ENCODE measurements at places on chromosomes 1 and 21.

DNA sequence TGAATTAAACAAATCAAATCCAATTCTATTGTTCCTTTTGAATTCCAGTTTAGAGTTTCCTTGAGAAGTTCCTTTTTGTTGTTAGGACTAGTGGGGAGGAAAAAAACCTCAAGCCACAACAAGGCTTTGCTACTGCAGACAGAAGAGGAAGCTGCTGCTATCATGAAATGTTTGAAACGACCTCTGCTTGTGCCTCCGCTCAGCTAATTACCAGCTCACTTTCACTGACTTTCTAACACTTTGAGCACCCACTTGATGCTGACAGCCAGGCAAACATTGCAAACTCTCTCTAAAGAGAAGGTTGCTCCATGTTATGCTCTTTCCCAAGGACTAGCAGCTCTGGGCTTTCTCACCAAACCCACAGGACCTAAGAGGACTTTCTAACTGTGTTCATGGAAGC, 203.9 kb upstream of the PROX1 start:
- no peak for DNase-seq

DNA sequence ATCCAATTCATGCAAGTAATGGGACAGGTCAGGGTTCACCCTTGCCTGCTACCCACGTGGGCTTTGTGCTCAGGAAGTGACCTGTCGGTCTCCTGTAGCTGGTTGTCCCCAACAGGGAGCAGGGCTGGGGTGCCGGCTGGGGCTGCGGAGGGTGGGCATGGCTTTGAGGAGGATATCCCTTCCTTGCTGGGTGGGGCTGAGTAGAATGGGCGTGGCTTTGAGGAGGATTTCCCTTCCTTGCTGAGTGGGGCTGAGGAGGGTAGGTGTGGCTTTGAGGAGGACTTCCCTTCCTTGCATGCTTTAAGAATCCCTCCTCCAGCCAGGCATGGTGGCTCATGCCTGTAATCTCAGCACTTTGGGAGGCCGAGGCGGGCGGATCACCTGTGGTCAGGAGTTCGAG, 151.3 kb downstream of the CLIC6 start:
- no peak for DNase-seq

DNA sequence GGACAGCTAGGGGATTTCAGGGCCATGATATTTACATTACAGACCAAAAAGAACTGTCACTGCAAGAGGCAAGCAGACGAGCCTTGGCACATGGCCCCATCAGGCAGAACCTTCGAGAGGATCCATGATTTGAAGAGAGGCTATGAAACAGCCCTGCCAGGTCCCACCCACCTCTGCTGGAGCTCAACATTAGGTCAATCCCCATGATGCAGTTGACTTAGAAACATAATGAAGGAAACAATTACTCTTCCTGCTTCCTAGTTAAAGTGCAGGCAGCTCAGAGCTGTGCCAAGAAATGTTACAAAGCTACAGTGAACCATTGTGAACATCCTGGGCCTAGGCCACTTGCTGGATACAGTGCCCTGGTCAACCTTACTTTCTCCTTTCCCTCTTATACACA, 41.7 kb upstream of the PTCH2 start:
- DNase-seq: no peak

DNA sequence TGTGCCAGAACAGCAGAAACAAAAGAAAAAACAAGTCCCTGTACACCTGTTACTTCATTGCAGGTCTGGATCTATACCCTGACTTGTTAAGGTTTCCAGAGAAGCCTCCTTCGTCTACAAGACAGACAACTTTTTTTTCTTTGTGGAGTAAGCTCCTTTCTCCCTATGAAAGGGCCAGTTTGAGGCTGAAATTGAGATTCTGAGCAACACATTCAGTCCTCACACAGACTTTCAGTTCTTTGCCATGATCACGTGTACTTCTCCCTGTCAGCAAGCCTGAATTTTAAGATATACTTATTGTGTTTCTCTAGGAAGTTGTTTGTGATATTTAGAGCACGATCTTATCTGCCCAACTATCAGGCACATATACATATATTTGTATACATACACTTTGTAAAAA, 374.0 kb downstream of the NTNG1 start:
- no peak for DNase-seq

- no peak for DNase-seq
Measured at GRCh38 chr1:66505671-66506392, 28.1 kb upstream of the SGIP1 start.

DNA sequence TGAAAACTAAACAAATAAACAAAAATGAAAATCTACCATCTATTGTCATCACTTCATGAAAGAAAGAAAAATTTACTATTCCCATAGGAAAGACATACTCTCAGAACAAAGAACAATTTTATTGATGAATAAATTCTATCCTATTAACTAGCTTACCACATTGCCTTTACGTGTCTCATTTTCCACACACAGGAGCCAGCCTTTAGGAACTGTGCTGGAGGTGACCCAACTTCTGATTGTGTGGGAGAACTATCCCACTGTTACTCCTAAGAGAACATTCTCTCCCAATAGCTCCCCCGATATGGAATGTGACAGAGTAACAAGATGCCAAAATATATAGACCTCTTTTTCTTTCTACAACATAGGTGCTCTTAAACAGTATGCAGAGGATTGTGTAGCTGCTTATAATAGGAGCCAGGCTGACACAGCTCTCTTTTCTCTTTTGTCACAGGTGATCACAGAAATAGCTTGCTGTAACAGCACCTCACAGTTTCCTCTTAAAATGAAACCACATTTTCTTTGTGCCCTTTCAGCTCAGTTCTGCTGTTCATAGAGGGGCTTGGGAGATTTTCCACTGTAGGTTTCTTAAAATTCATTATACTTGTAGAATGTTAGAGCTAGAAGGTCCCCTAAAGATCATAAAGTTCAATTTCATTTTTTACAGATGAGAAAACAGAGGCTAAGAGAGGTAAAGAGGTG, 35.5 kb downstream of the C21orf91 start:
- DNase-seq: no peak

- DNase-seq: no peak
Measured at GRCh38 chr1:17588048-17588871, 48.8 kb downstream of the ARHGEF10L start.

DNA sequence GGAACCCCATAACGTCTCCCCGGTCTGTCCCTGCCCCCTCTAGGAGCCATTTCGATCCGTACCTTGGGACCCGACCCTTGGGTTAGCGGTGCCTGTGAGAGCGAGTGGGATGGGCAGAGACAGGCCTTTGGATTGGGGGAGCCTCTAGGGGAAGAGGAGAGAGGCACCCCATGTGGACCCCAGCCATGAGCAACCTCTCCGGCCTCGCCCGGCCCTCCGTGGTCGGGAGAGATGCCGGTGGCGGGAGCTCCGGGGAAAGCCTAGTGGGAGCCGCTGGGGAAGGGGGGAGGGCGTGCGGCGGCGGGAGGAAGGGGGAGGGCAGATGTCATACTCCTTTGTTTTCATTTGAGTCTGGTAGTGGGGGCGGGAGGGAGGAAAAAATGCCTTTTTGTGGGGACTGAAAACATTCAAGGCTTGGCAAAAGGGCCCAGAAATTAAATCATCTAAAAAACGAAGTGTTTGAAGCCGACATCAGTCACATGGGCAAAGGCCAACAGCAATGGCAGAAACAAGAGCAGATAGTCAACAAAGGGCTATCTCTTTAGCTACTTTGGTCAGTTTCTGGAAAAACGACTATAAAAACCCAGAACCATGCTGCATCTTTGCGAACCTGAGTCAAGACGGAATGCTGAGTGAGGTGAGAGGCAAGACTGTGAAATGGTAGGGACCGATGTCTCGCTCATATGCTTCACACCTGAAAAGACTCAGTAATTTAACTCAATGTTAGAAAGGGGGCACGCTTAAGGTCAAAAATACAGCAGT, 758 bp downstream of the PTBP2 start:
- DNase-seq: peak; percentile 44

- DNase-seq: no peak
Measured at GRCh38 chr1:221724931-221725605, 16.8 kb downstream of the DUSP10 start.

- peak; percentile 61 for DNase-seq
Measured at GRCh38 chr1:109277434-109278204, 5.3 kb downstream of the PSRC1 start.

- DNase-seq: no peak
Measured at GRCh38 chr21:45670731-45671130, 27.2 kb downstream of the PCBP3 start.

- DNase-seq: no peak
Measured at GRCh38 chr1:174954671-174955669, 44.8 kb upstream of the CACYBP start.

DNA sequence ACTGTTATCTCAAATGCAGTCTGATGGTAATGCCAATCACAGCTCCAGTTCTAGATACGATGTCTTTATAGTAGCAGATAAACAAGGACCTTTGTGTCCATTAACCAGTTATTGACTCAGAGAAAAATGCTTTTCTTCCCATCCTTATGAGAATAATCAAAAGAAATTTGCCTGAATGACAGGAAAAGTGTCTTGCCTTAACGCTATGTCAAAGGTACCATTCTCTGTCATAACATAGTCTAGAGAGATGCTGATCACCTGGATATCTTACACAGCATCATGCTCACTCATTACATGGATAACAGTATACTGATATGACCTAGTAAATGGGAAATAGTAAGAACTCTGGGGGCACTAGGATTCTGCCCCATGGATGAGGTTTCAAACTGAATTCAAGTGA, 151.7 kb upstream of the NEGR1 start:
- DNase-seq: no peak

- no peak for DNase-seq
Measured at GRCh38 chr1:44489481-44489880, 84.4 kb downstream of the RNF220 start.

DNA sequence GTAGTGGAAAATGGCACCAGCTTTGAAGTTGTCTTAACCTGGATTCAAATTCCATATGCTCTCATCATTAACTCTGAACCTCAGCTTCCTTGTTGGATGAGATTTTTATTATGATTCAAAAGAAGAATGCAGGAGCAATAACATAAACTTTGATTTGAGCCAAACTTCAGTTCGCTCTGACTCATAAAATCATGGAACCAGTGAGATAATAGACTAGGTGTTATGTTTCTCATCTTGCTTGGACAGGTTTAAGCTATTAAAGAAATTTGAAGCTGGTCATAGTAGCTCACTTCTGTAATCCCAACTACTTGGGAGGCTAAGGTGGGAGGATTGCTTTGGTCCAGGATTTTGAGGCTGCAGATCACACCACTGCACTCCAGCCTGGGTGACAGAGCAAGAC, 172.8 kb downstream of the CLEC20A start:
- no peak for DNase-seq

GRCh38 chr1:209134001-209134400, 449.5 kb upstream of the CAMK1G start:
- DNase-seq: no peak

DNA sequence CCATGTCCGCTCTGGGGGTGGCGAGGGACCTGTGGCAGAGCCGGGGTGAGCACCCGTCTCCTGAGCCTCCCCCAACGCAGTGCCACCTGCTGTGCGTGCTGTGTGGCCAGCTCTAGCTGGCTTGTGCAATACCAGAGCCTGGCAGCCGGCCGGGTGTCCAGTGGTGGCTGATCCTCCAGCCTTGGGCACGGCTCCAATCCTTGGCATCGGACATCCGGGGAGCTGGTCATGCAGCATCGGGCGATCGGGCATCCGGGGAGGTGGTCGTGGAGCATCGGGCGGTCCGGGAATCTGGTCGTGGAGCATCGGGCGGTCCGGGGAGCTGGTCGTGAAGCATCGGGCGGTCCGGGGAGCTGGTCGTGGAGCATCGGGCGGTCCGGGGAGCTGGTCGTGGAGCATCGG, 8.1 kb downstream of the SLX9 start:
- DNase-seq: no peak

DNA sequence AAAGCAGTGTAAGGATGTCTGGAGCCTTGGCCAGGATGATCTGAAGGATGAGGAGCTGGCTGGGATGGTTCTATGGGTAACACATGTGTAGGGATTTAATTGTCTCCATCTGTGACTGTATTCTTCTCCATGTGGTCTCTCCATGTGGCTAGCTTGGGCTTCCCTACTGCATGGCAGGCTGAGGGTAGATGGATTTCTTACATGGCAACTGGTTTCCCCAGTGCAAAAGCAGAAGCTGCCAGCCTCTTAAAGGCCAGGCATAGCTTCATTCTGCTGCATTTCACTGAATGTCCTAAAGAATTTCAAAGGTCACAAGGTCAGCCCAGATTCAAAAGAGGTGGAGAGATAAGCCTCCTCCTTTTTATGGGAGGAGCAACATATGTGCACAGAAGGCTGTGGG, 61.7 kb downstream of the XCL2 start:
- no peak for DNase-seq

GRCh38 chr21:15559660-15560059, 170.1 kb upstream of the USP25 start:
- no peak for DNase-seq

- DNase-seq: no peak
Measured at GRCh38 chr1:183106746-183107145, 79.3 kb upstream of the LAMC2 start.

- no peak for DNase-seq
Measured at GRCh38 chr1:205933671-205934618, 9.3 kb downstream of the SLC26A9 start.

DNA sequence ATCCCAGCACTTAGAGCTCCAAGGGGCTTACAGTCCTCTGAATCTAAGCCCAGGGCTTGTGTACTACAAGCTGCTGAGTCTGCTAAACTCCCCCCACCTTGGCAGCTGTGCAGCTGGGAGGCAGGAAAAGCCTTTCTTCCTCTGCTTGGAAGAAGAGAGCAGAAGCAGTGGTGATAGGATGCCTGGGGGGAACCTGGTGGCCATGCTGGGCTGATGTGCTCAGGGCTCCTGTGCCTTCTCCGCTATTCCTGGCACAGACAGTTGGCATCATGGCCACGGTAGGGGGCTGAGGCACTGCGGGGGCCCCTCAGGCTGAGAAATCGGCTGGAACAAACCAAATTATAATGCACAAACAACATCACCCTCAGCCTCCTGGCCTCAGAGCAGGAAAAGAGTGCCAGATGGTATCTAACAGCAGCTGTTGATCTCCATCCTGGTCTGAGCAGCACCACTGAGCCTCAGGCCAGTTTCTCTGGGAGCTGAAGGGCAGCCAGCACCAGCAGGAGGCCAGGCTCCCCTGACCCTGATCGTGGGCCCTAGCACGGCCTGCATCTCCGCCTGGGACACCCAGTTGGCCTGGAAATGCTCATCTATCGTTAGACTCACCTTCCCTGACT, 35.8 kb downstream of the ECE1 start:
- no peak for DNase-seq

- no peak for DNase-seq
Measured at GRCh38 chr1:67013573-67013972, 40.4 kb downstream of the SLC35D1 start.

DNA sequence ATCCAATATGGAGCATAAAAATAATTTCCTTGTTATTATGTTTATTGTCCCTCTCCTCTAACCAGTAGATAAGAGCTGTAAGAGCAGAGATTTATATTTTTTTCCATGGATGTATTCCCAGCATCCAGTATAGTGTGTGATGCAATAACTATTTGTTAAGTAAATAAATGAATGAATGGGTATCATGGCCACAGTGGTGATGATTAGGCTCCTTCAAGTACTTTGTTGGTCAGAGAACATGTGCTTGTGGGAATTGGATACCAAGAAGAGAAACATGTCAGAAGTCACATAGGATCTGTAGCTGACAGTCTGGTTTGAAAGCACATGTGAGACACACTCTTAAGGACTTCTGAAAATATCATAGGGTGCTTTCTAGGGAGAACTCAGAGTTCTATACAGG, 588.5 kb downstream of the AGBL4 start:
- no peak for DNase-seq
